ENCODE measurements at places on chromosomes 2 and 18. TPM values are rescaled to one million over a fixed set of nuclear protein-coding genes. Genes with fewer than 3 reads are reported as not detected.

DNA sequence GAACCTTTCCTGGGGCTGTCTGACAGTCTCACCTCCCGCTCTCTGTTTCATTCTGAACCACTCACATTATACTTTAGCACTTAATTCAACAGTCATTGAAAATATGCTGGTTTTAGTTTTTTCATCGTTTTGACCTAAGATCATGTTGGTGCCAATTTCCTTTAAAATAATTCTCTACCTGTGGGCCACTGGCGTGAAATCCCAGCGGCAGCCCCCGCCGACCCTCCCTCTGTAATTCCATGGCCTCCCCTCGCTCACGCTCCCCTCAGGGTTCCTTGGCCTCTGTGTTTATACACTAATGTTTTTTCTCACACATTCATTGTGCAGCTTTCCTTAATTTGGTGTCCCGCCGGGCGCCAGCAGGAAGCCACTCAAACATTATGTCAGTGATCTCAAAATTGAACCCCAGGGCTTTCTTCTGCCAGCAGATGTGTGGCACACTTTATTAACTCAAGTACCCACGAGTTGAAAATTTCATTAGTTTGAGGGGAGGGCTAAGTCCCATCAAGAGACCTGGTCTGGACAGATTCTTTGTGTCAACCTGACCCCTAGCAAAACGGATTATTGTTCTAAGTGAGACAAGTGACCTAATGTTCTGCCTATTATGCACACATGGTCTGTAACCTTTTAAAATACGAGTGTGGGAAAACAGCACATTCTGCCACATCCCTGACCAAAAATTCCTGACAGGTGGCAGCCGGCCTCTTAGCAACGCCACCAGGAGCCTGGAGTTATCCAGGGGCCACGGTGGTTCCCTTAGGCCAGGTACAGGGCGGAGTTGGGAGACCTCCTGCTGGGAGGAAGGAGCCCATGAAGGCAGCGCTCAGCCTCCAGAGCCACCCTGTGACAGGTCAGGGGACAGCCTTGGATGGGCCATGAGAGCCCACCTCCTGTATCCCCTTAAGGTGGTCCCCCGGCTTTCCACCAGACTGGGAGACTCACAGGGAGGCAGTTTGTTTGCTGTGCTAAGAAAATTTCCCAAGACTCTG is 53.1 kb downstream of the APOB start:
- no peak overlapping the region for H3K27ac ChIP-seq
- H3K4me3 ChIP-seq: no peak overlapping the region
- H3K36me3 ChIP-seq: no peaks in the 10 kb centered on the region

DNA sequence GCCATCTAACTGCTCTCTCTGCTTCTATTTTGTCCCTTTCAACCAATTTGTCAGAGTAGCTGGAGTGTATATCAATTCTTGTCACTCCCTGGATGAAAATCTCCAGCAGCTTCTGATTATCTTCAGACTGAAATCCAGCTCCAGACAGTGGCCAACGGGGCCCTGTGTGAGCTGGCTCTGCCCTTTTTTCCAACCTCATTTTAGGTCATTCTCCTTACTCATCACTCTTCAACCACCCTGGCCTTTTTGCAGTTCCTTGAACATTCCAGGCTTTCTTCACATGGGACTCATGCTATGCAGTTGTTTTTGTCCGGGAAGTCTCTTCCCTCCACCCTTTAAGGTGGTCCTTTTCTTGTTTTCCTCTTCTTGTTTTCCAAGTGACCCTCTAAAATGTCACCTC is 15.4 kb upstream of the FAP start:
- H3K4me3 ChIP-seq: no peak overlapping the region
- no peak for DNase-seq
- no peaks in the 10 kb centered on the region for H3K36me3 ChIP-seq
- H3K27me3 ChIP-seq: no peaks in the 10 kb centered on the region
- H3K4me1 ChIP-seq: no peaks in the 10 kb centered on the region

- H3K36me3 ChIP-seq: no peaks in the 10 kb centered on the region
- no peaks in the 10 kb centered on the region for H3K4me1 ChIP-seq
- DNase-seq: no peak
- H3K27ac ChIP-seq: no peak overlapping the region
These were observed 365.2 kb downstream of the FBXO15 start for GRCh38 chr18:73782405-73782804.

UPP2 gene
- total RNA-seq: not detected

CREG2 gene
- not detected for total RNA-seq
